ENCODE measurements at places on chromosomes 11 and 22.

DNA sequence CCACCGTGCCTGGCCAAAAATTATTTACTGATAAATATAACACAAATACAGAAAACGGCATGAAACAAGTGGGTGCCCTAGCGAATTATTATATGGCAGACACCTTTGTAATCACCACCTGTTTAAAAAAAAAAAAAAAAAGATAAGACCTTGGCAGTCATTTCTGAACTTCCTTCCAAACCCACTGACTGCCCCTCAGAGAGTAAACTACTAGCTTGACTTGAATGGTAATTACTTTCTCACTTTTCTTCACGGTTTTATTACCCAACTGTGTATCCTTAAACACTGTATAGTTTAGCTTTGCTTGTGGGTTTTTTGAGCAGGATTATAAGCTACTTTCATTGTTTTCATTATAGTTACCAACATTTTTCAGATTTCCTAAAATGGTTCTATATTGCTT is 23.7 kb downstream of the SFI1 start:
- DNase-seq: no peak

DNA sequence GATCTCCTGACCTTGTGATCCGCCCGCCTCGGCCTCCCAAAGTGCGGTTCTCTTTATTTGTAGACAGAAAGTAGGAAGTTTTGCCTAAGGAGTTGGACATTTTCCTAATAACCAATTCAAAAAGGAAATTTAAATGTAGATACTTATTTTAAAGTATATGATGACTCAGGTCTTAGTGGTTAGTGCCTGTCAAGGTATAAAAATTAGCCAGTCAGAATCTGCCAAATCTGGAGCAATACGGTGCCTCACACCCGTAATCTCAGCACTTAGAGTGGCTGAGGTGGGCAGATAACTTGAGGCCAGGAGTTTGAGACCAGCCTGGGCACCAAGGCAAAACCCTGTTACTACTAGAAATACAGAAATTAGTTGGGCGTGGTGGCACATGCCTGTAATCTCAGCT is 86.7 kb upstream of the RASSF10 start:
- no peak for DNase-seq

- DNase-seq: no peak
Observed at GRCh38 chr11:18633256-18634139, 644 bp downstream of the SPTY2D1 start.

- DNase-seq: no peak
Observed at GRCh38 chr11:10319702-10320558, 15.1 kb downstream of the ADM start.

GRCh38 chr11:59822989-59823566 is 12.5 kb upstream of the MRPL16 start:
- DNase-seq: no peak

DNA sequence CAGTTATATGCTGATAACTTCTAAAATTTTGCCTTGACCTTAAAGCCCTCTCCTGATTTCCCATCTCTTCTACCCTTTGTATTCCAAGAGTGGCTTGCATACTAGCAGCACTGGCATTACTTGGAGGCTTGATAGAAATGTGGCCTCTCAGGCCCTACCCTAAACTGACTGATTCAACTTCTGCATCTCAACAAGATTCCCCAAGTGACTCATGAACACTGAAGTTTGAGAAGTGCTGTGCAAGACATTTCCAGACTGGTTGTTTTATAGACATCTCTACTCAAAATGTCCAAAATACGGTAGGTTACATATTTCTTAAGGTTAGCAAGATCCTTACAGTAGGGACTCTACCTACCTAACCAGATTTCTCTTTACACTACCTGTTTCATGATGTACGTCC is 48.6 kb downstream of the SESN3 start:
- DNase-seq: no peak

- DNase-seq: no peak
Observed at GRCh38 chr11:45094958-45095690, 51.3 kb upstream of the PRDM11 start.

- DNase-seq: no peak
Observed at GRCh38 chr11:105774899-105775298, 165.0 kb downstream of the GRIA4 start.

DNA sequence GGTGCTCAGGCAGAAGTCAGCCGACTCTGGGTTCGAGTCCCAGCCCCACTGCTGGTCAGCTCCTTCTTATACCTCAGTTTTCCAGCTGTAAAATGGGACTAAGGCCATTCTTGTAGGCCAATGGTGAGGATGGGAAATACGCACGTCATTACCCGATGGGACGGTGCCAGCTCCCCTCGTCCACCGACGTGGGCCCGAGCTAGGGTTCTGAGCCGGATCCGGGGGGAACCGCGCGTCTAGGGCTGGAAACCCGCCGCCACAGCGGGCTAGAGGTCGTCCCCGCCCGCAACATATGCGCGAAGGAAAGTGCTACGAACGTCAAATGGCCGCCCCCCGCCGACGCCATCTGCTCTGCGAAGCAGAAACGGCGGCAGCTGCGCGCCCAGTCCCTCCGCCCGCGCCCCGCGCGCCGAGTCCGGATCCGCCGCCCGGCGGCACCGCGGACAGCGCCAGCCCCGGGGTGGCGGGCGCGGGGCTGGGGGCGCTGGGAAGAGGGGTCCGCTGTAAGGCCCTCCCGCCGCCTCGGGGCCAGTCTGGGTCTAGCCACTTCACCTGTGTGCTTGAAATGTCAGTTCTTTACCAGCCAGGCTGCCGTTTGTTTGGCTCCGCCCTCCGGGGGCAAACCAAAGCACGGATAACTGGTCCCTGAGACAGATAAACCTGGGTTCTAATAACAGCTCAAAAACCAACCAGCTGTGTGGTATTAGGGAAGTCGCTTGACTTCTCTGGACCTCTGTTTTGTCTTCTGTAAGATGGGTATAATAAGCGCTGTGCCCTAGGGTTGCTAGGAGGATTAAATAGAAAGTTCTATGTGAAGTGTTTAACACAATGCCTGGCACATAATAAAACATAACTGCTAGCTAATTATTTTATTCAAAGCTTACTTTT is 103.5 kb upstream of the RCN1 start:
- DNase-seq: no peak

DNA sequence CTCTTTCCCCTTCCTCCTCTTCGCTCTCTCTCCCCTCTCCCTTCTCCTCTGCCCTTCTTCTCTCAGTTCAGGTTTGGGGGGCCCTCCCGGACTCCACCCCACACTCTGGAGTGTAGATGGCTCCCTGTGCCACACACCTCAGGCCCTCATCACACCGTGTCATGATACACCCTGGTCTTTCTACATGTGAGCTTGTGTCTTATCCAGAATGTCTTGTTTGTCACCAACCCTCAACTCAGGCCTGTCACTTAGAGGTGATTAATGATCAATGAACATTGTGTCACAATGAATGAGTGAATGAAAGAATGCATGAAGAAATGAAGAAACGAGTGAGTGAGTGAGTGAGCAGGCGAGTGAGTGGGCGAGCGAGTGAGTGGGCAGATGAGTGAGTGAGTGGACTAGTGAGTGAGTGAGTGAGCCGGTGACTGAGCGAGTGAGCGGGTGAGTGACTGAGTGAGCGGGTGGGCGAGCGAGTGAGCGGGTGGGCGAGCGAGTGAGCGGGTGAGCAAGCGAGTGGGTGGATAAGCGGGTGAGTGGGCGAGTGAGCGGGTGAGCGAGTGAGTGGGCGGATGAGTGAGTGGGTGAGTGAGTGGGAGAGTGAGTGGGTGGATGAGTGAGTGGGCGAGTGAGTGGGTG is 33.8 kb downstream of the CAPN1 start:
- no peak for DNase-seq

GRCh38 chr11:27209562-27210005 is 153.4 kb downstream of the CCDC34 start:
- no peak for DNase-seq

DNA sequence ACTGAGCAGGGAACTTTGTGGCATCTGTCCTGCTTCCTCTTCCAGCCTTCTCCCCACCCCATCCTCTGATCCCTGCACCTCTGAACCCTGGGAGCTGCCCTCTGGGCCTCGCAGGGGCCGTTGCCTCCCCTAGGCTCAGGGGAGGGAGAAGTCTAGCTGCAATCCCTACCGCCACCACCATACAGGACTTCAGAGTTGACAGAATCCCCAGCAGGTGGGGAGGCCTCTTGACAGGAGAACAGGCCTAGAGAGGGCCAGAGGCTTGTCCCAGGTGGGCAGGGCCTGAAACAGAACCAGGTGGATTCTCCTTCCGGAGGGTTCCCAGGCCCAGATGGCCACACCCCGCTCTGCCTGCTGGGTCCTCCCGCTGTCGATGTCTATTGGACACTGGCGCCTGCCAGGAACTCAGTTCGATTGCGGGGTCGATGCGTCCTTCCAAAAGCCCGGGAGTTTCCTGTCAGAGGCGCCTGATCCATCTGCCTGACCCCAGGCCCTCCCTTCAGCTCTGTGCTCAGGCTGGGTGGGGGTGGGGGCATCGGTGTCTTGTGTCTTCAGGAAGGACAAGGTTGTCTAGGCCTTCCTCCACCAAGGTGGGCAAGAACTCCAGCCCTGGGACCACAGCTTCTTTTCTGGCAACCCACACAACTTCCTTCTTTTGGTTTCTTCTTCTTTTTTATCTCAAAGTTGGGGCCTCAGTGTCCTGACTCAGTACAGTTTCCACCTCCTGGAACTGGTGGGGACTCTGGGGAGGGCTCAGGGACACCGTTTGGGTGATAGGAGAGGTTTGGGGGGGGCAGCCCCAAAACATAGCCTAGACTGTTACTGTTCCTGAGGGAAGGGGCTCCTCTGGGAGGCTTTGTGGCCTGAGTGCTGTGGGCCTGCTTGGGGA is 6.4 kb downstream of the STARD10 start:
- no peak for DNase-seq

DNA sequence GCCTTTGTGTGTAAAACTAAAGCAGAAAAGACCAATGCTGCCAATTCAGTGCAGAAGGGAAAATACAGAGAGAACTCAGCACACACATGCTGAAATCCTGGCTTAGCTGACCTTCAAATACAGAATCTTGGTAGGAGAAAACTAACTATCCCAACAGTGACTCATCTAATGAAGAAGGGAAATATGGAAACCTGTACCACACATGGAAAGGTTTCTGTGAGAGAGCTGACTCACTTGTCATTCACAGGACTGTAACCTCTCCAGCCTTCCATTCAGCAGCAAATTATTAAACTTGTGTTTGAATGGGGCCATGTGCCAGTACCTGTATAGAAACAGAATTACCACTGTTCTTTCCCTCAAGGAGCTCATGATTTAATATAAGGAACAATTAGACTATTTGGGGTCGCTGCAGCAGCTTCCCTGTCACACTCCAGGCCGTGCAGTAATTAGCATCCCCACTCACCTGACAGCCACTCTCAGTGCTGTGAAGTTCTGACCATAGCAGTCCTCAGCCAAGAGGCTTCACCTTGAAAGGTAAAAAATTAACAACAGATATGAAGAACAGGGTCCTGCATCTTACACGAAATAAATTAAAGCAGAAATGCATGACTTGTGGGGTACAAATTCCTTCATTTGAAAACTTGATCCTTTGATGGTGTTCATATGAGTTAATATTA is 53.9 kb downstream of the MSANTD4 start:
- no peak for DNase-seq

DNA sequence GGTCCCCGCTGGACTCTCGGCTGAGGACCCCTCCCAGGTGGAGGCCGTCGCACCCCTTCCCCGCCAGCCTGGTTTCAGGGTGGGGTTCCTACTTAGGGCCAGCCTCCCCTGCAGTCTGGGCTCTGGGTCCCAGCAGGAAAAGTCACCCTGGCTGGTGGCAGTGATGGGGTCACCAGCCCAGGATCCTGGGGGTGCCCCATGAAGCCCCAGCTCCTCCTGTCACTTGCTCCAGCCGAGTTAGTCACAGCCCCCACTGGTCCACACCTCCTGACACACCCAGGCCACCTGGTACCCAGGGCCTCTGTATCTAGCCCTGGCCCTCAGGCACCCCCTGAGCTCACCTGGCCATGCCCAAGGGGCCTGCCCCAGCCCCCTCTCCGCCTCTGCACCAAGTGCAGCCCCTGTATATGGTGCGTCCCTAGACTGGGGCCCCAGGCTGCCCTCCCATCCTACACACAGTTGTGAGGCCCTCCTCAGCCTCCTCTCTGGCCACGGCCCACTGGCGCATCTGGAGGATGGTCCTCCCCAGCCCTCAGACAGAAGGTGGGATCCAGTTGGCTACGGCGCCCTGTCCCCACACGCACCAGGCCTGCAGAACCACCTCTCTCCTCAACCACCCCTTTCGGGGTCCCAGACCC is 6.7 kb downstream of the PLXNB2 start:
- DNase-seq: no peak

- no peak for DNase-seq
Observed at GRCh38 chr11:120784566-120785251, 239.2 kb upstream of the TBCEL start.

GRCh38 chr22:25997886-25998775 is 171.1 kb upstream of the SEZ6L start:
- DNase-seq: no peak

- peak; percentile 32 for DNase-seq
Observed at GRCh38 chr22:37566329-37566837, 6.1 kb downstream of the CDC42EP1 start.

GRCh38 chr22:25494774-25495173 is 69.7 kb upstream of the GRK3 start:
- DNase-seq: no peak

GRCh38 chr11:1834062-1834610 is 654 bp upstream of the SYT8 start:
- no peak for DNase-seq

GRCh38 chr22:22785316-22786065 is 102.1 kb upstream of the IGLL5 start:
- no peak for DNase-seq

GRCh38 chr11:20668131-20668809 is 1.1 kb upstream of the NELL1 start:
- DNase-seq: no peak

Data from stimulated activated CD8-positive, alpha-beta memory T cell treated with anti-CD3 and anti-CD28 coated beads, Interleukin-12 subunit alpha, Interleukin-12 subunit beta, amount 100 ng/mL, for 4 hours (primary cell).